ENCODE measurements at places on chromosomes 12 and 14.

DNA sequence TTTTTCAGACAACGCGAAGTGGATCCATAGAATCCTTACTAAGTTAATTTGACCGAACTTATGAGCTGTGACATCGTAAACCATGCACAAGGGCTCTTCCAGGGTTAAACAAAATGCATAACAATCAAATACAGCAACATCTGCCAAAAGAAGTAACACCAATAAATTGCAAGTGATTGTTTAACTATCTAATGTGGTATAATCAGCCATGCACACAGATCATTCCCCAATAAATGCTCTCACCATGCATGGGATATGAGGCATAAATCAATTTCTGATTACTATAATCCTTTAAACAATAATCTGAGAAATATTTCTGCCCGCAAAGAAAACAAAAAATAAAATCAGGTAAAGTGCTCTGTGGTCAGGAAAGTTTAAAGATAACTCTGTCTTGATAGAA, 7.7 kb upstream of the PLEKHG7 start:
- no peak for DNase-seq

DNA sequence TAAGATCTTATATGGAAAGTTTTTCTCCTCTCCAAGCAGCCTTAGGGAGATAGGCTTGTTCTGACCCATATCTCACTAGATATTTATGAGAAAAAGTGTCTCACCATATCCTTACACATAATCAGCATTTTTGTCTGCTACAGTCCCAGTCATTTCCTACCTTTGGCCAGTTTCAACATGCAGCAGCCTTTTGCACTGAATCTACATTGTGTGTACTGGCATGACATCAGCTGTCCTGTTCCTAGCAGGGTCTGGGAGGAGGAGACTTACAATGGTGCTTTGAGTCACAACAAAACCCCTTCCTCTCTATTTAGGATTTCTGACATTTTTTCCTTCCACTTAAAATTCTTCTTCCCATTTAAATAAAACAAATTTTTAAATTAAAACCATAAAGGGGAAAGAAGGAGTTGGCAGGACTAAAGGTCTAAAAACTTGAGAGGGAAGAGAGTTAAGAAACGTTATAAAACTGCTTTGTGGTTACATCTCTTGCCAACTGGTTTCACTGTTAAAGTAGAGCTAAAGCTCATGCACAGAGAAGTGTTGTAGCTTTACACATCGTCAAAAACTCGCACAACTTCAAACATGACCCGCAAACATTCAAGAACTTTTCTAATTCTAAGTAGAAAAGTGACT, 53.3 kb upstream of the CERS5 start:
- no peak for DNase-seq

DNA sequence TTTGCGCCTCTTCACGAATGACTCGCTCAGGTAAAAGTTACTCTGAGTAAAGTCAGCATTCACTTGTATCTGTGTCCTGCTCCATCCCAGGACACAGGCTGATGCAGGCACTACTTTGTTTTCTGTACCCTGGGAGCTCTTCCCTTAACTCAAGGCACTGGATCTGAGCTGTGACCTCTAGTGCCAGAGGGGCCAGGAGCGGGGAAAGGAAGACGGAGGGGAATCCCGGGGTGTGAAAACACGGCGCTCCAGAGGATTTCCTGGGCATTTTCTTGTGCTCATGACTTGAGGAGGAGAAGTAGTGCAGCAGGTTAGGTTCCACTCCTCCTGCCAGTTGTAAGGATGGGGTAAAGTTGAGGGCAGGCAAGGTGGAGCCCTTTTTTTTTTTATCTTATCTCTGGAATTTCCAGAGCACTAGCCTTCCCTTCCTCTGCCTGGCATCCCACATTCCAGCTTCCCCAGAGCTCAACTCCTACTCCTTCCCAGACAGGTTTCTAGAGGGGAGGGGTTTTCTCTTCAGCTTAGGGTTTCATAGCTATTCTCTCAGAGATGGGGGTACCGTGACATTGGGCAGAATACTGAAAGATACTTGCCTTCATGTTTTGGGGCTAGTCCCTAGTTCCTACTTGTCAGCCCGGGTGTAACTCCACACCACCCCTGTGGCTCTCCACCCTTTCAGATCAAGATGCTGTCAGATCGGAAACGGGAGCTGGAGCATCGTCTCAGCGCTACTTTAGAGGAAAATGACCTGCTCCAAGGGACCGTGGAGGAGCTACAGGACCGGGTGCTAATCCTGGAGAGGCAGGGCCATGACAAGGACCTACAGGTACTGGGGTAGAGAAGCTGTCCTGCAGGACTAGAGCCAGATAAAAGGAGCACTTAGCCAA, 52.3 kb downstream of the RAB35 start:
- DNase-seq = no peak

GRCh38 chr14:95939335-95939734, 62.7 kb downstream of the TUNAR start:
- no peak for DNase-seq

DNA sequence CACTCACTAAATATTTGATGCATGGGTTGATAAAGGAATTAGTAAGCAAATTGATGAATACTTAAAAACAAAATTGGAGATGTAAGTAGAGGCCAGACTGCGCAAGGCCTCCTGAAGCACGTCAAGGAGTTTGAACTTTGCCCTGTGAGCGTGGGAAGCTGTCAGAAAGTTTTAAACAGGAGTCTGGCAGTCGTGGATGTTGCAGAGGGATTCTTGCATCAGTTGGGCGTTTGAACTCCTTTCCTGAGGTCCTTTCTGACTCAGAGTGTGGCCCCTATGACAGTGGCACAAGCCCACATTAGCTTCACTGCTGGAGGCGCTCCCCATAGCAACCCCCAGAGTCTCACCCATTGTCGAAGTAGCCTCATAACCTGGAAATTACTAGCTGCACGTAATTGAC, 17.9 kb upstream of the IL22 start:
- DNase-seq = no peak

All from activated naive CD4-positive, alpha-beta T cell (primary cell).